ENCODE measurements at places on chromosomes 5 and 9. TPM values are rescaled to one million over a fixed set of nuclear protein-coding genes. Genes with fewer than 3 reads are reported as not detected.

- no peak for DNase-seq
Observed at GRCh38 chr9:13750061-13750460, 470.6 kb upstream of the MPDZ start.

DNA sequence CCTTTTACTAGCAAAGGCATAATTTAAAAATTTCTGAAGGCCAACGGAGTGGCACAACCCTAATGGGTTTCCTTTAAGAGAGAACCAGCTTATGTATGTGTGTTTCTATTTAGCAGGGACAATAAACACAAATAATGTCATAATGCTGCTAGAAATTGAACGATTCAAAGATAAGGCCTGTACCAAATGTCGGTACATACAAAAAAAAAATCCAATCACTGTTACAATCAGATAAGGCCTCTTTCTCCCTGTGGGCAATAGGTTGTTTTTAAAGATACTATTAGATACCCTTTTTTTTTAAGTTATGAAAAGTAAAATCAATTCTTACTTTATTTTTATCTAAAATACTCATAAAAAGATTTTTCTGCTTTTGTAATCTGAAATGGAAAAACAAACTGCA is 821.0 kb downstream of the PRELID2 start:
- no peak for DNase-seq

DNA sequence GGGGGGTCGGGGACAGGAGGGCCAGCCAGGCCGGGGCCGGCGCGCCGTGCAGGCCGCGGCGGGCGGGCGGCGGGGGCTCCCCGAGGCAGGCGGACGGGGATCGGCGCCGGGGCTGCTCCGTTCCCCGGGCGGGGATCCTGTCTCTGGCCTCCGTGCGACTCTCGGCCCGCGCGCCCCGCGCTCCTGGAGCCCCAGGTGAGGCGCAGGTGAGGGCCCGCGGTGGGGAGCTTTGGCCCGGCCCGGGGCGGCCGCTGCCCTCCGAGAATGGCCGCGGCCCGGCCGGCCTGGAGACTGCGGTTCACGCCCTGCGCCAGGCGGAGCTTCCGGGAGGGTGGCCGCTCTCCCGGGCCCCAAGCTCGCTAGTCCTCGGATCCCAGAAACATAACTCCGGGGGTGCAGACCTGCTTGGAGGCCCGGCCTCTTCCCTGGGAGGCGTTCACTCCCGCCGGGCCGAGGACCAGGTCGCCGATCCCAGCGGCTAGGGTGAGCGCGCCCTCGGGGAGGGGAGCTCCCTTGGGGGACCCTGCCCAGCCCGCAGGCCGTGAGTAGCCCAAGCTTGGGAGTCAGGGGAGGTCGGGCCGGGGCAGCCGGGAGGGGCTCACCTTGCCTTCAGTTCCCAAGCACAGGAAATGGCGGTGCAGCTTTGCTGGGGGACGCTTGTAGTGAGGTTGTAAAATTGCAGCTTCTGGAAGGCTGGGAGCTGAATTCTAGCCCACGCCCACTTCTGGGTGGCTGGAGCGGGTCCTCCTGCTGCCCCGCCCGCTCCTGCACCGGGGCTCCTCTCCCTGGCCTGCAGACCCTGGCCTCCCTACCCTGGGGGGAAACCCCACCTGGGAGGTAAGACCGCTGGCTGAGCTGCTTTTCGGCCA is 723 bp downstream of the PPP1R26 start:
- no peak for DNase-seq

DNA sequence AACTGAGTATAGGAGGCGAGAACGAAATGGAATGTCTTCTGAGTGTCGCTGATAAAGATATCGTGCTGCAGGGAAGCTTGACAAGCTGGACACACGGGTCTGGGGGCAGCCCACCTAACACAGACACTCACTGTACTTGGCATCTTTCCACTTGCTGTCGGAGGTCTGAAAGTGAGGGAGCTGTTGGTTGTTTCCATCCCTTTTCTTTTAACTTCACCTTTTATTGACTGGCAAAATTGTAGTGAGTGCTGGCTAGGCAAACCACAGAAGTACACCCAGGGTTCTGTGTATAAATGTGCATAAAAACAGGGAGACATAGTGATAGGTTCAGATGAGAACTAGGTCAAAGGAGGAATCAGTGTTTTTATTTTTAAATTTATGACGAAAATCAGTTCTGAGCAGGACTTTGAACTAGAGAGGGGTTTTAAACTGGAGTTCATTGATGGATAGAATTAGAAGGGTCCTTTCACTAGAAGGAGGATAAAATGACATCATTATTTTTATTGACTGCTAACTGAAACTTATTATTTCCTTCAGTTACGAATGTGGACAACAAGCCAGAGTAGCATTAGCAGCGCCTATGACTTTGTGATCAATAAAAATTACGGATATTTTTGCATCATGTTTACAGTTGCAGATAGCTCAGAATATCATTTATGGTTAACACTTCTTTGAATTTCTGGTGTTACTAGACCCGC is 817 bp downstream of the GAPVD1 start:
- no peak for DNase-seq

DNA sequence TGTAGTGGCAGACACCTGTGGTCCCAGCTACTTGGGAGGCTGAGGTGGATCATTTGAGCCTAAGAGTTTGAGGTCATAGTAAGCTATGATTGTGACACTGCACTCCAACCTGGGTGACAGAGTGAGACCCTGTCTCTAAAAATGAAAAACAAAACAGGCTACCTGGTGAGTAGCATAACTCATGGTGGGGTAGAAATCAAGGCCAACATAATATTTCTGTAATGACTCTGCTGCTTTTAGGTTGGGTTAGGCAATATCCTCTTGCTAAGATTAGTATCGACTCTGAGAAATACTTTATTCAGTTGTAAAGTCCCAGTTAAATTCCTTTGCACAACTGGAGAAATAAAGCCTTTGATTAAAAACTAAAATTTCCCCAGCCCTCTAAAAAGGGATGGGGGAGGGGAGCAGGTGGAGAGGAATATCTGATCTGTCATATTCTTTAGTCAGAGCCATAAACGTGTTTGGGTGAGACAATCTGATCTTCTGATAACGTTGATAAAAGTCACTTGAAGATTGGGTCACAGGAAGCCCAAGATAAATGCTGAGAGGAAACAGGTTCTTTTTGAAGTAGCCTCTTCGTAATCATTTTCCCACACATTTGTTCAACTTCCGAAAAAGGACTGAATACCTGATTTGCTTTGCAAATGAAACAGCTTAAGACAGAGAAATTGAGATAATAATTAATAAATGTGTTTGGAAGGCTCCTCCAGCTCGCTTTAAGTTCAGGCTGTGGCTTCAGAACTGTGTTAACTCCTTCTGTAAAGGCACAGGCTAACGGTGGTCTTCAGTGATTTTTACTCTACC is 14.9 kb downstream of the IL4 start:
- DNase-seq, result peak; percentile 66

DNA sequence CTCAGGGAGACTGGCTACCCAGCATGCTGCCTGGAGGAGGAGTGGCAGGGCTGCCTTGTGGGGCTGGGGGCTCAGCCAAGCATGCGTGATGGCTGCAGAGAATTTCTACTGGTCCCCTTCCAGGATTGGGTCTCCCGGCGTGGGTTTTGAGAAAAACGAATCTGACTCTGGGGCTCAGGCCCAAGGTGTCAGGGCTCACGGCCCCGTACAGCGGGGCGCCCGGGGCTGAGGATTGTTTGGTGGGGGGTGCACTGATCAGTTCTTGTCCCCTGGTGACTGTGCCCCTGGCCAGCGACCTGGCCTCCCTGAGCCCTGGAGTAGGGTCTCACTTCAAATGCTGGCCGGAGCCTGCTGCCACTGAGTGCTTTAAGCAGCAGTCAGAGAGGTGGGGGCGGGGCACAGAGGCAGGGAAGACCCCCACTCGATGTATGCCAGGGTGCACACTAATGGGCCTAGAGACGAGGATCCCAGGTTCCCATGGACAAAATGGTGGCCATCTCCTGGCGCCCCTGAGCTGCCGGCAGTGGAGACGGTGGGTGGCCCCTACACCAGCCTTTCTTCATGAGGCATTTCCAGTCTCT is 45.5 kb upstream of the RNU6ATAC start:
- DNase-seq, result no peak

GRCh38 chr5:9789777-9790176 is 159.6 kb upstream of the TAS2R1 start:
- no peak for DNase-seq

- no peak for DNase-seq
Observed at GRCh38 chr5:90477073-90477472, 2.4 kb downstream of the POLR3G start.

GRCh38 chr5:6576861-6577501 is 55.9 kb downstream of the NSUN2 start:
- DNase-seq, result peak; percentile 21

DNA sequence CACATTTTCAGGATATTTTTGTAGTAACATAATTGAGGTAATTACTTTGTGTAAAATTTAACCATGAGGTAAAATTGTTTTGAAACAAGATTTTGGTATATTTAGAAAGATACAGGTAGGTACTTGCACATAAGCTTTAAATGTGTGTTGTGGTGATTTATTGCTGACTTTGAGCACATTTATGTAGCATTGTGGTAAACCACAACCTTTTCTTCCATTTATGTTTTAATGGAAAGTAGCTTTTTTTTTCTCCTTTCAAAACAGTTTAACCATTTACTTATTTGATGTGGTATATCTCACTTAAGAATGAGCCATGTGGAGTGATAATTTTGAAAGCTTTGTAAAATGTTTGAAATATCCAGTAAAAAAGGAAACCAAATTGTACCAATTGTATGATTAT is 35.6 kb downstream of the FCHO2 start:
- DNase-seq, result no peak

DNA sequence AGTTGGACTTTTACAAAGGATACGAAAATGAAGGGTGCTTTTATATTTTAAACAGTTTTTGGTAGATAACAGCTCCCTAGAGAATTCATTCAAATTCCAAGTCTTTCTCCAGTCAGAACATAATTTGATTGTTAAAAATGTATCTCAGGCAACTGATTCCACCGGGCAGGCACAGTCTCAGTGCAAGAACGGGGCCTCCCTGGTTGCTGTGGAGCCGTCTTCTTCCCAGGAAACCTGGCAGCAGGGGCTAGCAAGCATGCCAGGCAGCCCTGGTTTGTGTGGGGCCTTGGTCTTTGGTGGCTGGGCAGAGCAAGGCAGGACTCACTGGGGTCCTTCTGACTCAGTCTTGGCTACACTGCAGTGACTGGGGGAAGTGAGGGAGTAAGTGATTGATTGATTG is 143.5 kb downstream of the NXNL2 start:
- DNase-seq, result no peak

GRCh38 chr5:142836048-142836447 is 65.9 kb downstream of the ARHGAP26 start:
- peak; percentile 6 for DNase-seq

DNA sequence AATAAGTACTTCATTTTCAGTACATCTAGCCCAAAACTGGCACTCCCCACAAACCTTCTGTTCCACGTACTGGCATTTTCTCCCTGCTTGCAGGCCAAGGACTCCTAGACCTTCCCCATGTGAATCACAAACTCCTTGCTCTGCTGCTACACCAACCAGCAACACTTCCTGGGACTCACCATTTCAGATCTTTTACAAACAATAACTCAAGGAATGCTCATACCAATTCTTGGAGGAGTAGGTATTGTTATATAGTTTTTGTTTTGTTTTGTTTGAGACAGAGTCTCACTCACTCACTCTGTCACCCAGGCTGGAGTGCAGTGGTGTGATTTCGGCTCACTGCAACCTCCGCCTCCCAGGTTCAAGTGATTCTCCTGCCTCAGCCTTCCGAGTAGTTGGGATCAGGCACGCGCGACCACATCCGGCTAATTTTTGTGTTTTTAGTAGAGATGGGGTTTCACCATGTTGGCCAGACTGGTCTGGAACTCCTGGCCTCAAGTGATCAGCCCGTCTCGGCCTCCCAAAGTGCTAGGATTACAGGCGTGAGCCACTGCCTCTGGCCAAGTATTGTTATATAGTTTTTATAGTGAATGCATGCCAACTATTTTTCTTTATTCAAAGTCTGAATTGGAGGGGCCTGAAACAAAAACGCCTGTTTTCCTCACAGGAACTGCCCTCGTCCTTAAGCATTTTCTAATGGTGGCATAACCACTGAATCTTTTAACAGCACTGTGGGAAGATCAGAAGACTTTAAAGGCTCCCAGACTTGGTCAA is 210.8 kb downstream of the TSSK1B start:
- DNase-seq, result no peak

DNA sequence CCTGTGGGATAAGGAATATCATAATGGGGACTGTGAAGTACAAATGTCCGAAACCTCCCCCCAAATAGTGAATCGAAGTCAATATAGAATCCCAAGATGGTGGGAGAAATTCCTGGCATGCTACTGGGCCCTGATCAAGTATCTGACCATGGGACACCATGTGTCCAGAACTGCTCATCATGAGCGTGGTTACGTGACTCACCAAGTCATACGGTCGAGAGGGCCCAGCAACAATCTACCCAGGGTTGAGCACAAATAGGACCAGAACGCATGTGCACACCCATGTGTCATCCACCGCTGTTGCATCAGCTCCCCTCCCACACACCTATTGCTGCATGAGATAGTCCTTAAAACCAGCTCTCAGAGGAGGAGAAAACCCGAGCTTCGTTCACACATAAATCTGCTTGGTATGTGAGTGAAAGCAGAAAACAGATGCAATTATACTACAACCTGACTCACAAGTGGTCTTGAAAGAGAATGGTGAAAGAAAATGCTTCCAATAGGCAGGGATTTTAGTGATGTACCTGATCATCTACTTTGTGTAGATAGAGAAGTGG is 353.2 kb downstream of the CWC27 start:
- no peak for DNase-seq

DNA sequence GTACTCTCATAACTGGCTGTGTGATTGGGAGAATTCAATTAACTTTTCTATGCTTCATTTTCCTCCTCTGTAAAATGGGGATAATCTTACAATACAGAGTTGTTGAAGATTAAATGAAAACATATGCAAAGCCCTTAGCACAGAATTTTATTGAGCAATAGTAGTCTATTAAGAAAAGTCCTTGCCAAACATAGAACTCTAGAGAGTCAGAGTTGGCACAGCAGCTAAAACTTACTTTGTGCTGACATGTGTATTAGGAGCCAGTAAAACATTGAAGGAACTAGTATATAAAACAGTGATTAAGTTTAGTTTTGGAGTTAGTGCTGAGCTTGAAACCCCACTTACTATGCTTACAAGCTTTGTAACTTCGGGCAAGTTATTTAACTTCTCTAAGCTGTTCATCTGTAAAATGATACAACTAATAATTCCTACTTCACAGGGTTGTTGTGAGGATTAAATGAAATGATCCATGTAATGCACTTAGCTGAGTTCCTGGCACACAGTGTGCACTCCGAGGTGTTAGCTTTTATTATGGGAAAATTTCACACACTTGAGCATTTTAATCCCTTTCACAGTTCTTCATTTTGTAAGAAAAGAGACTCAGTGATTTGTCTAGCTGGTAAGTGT is 20.0 kb upstream of the GRIN3A start:
- DNase-seq, result no peak

- peak; percentile 44 for DNase-seq
Observed at GRCh38 chr5:124056326-124056990, 544.5 kb downstream of the CSNK1G3 start.

- no peak for DNase-seq
Observed at GRCh38 chr9:90433398-90433941, 209.2 kb downstream of the DIRAS2 start.

- peak; percentile 54 for DNase-seq
Observed at GRCh38 chr9:121285835-121286687, 18.1 kb downstream of the GSN start.

The LHX2 gene
- under 0.01 TPM for total RNA-seq

The WWC1 gene
- 0.54 TPM for total RNA-seq

The ENHO gene
- total RNA-seq, result not detected

The TICAM2 gene
- total RNA-seq, result under 0.01 TPM

The KCNN2 gene
- total RNA-seq, result under 0.01 TPM

The SH3RF2 gene
- total RNA-seq, result under 0.01 TPM

The MTMR12 gene
- 16.2 TPM for total RNA-seq

The ACSL6 gene
- total RNA-seq, result 0.27 TPM

The ADAMTS2 gene
- 0.27 TPM for total RNA-seq
